A549 treated with Hydrocortisone at 1 μM for 4 hours (cell line): ENCODE measurements at places on chromosomes 12 and 14. TPM values are rescaled to one million over a fixed set of nuclear protein-coding genes. Genes with fewer than 3 reads are reported as not detected.

GALNT4 gene
- 10.6 to 19.4 TPM (median 14.9 TPM) in 5 replicates for total RNA-seq

CCDC177 gene
- 0.02 to 0.06 TPM (median 0.04 TPM) in 4 of 5 replicates, not detected in the other for total RNA-seq

SOAT2 gene
- total RNA-seq: 0.10 to 0.37 TPM (median 0.26 TPM) in 5 replicates

ADAM21 gene
- 0.03 TPM in 2 of 5 replicates, not detected in the others for total RNA-seq

KLRG1 gene
- 1.1 to 2.5 TPM (median 1.2 TPM) in 5 replicates for total RNA-seq

ACOT6 gene
- not detected in 5 replicates for total RNA-seq

LRP10 gene
- total RNA-seq: 70.9 to 81.1 TPM (median 78.0 TPM) in 5 replicates
